ENCODE measurements at places on chromosomes 11 and 22.

GRCh38 chr22:31082606-31083376 lies 1.7 kb downstream of the SMTN start:
- peak; percentile 10 for DNase-seq

- no peak for DNase-seq
Measured at GRCh38 chr22:47036936-47037485, 274.6 kb downstream of the TBC1D22A start.

DNA sequence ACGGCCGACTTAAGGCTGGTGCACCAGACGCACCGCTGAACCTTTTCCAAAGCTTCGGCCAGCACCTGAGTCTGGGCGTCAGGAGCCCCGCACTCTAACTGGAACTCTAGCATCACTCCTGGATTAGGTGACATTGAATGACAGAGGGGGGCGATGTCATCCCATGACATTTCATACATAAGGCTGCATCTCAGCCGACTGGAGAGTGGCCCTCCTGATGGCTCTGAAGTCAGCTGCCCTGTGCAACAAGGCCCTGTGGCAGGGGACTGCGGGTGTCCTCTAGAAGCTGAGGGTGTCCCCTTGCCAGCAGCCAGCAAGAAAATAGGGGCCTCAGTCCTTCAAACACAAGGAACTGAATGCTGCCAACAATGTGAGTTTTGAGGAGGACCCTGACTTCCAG lies 10.1 kb upstream of the FADS3 start:
- no peak for DNase-seq

GRCh38 chr11:66880496-66881450 lies 23.9 kb downstream of the LRFN4 start:
- peak; percentile 87 for DNase-seq

GRCh38 chr11:122749005-122749687 lies 89.2 kb upstream of the CRTAM start:
- no peak for DNase-seq

- DNase-seq: no peak
Measured at GRCh38 chr11:17477361-17477760, 716 bp upstream of the ABCC8 start.

DNA sequence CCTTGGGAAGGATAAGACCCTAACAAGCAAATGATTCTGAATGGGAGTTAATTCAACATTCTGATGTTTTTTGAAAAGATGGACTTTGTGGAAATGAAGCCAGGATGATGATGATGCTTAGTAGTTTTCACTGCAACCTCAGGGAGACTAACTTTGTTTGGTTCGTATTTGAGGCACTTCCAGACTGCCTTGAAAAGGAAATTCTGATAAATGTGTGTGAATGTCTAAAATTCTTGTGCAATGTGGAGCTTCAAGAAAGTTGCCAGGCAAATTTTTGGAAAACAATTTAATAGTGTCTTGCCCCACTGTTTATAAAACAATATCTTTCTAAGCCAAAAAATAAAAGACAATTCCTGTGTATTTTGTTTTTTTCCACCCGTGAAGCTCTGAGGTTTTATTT lies 11.2 kb upstream of the NAV2 start:
- no peak for DNase-seq

DNA sequence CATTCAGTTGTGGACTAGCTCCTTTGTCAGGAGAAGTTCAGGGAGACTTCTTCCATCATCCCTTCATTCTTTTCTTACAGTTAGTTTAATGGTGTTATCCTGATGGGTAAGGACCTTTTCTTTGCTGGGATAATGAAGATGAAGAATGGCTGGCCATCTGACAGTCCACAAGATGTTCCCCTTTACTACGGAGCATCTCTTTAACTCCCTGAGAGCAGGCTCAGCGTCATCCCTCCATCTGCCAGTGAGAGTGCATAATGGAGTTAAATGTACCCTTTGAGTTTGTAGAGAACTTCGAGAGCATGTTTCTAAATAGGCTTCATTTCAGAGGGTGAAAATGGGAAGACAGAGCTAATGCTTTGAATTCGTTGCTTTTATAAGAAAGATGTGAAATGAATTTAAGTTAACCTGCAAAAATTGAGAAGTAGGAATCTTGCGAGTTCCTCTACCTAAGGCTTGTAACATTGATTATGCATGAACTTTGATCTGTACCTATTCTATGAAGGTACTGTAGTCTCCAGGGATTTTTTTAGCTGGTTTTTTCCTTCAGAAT lies 1.7 kb downstream of the EP300 start:
- DNase-seq: no peak

DNA sequence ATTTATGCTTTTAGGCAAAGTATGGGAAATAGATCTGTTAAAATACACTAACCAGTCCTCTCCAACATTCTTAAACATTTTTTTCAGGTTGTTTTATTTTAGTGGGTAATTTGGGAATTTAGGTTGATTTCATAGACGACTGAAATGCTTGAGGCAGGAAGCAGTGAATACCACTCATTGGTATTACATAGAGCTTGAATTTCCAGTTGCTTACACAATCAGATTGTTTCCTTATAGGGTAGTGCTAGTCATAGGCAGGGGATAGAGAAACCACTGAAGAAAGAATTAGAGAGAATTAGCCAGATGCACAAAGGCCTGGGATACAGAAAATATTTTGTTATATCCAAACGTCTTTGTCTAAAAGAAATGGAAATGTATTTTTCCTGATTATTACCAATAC lies 23.9 kb upstream of the LYVE1 start:
- no peak for DNase-seq

DNA sequence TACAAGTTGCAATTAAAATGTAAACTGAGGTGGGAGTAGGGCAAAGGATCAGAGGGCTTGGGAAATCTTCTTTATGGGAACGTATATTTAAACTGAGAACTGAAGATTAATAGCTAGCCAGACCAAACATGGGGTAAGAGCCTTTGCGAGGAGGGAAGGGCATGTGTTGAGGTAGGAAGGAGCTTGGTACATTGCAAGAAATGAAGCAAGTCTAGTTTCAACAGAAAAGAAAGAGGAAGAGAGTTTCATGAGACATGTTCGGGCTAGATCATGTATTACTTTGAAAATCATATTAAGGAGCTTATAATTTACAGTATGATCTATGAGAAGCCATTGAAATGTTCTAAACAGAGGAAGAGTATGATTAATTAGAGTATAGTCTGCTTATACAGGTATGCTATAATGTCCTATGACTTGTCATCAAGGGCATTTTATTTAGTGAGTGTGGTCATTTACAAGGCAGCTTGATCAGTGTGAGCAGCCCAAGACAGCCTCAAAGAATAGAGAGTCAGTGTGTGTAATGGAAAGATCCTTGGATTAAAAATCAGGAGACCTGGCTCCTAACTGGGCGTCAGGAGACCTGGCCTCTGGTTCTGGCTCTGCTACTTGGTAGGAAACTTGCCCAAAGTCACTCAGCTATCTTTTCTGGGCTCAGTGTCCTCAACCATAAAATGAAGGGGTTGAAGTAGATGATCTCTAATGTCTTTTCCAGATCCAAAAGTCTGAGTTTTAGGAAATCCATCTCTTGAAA lies 10.9 kb downstream of the GAS2 start:
- no peak for DNase-seq

DNA sequence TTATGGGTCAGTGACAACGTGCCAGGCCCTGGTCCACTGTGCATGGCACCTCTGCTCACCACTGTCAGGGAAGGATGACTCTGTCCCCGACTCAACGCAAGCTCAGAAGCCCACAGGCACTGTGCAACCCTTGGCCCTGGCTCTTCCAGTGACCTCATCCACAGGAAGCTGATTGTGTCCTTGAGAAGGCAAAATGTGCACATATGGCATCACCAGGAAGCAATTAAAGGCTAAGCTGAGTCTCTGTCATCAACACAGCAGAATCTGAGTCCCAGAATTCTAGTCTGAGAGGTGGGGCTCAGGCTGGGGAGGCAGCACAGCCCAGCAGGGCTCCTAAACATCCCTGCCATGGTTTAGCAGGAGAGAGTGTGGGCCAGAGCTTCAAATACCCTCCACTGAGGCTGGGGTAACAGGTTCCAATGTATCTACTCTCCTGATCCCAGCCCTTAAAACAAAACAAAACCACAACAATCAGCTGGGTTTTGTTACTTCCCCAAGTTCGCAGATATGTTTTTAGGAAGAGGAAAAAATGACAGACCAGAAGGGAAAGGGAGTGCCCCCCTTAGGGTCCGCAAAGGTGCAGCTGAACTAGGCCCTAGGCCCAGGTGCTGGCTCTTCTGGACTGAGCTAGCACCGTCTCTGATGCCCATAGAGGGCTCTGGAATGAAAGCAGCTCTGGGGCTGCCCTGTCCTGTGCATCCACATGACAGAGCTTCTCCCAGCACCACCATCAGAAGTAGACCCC lies 33.5 kb upstream of the GNAZ start:
- no peak for DNase-seq

- DNase-seq: no peak
Measured at GRCh38 chr11:75154646-75155569, 4.0 kb downstream of the SLCO2B1 start.

GRCh38 chr11:134079317-134079716 lies 10.4 kb downstream of the JAM3 start:
- no peak for DNase-seq

GRCh38 chr11:16871368-16871767 lies 132.9 kb downstream of the C11orf58 start:
- no peak for DNase-seq

DNA sequence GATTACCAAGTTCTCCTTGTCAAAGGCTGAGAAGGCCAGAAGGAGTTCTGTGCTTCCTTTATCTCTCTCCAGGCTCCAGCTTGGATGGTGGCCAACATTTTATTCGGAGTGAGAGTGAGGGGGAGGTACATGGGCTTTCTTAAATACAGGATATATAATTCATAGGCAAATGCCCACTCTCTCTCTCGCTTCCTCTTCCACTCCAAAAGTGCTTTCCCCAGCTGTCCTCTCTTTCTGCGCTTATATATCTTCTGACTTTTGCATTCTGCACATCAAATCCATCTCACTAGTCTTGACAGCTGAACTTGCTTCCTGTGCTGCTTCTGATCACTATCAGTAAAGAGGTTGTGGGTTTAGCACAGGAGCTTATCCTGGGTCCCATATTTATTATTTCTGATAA lies 125.4 kb upstream of the ARHGAP20 start:
- DNase-seq: no peak

GRCh38 chr22:39266398-39267030 lies 21.7 kb upstream of the PDGFB start:
- DNase-seq: no peak

All from NCI-H2081 (cell line).